Anterior cingulate cortex (tissue), 58 donors: ENCODE measurements at places on chromosomes 5 and 9.

DNA sequence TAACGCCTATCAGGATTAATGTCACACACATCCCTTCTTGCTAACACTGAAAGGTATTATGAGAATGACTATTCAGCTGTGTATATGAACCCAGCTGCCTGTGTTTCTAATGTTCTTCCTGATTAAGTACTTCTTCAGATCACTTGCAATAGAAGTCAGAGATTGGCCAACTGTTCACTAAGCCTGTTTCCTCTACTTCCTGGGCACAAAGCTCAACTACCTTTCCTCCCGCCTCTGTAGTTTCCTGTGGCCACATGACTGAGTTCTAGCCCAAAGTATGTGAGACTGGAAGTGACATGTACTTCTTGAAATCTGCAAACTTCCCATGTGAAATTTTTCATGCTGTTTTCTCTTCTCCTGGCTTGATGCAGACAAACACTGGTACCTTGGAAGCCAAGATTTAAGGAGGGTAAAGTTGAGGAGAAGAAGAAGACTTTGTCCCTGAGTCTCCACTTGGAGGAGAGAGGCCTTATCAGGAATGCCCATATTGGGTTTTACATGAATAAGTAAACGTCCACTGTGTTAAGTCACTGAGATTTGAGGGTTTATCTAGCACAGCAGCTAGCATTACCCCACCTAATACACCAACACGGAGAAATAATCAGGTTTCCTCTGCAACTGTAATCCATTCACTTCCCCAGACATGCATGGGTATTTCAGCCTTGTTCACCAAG, 58.6 kb downstream of the SLIT3 start:
- DNase-seq, result no peak

DNA sequence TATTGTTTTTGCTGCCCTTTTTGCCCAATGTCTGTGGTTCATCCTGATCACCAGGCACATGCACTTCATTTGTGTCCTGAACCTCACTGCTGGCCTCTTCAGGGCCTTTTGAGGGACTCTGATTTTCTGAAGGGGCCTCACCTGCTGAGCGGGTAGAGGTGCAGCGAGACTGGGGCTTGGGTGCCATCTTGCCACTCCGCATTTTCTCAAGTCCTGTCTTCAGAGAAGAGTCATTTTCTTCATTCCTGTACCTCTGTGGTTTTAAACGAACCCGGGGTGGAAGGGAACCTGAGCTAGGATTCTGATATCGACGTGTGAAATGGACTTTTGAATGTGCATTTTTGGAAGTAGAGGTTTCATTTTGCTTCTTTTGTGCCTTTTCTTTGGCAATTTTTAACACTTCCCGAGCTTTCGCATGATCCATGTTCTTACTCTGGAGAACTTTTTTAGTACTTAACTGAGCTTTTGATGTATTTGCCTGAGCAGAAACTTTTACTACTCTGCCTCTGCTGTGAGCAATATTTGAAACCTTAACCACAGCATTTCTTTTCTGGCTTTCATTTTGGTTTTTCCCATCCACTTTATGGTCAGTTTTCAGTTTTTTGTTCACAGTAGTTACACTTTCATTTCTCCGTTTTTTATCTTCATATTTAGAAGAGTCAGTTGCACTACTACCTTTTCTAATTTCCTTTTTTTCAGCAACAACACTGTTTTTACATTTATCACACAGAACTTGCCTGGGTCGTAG, 26.1 kb downstream of the PWWP2A start:
- no peak for DNase-seq

DNA sequence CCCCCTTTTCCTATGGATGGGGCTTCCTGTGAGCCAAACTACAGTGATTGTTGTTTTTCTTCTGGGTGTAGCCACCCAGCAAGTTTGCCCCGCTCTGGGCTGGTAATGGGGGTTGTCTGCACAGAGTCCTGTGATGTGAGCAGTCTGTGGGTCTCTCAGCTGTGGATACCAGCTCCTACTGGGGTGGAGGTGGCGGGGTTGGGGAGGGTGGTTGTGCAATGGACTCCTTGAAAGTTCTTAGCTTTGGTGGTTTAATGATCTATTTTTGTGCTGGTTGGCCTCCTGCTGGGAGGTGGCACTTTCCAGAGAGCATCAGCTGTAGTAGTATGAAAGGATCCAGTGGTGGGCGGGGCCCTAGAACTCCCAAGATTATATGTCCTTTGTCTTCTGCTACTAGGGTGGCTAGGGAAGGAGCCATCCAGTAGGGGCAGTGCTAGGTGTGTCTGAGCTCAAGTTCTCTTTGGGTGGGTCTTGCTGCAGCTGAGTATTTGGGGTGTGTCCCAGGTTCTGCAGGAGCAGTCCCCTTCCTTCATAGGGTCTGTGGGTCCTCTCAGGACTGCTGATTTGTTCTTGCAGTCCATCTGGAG, 275.6 kb upstream of the PAPPA start:
- DNase-seq, result no peak

DNA sequence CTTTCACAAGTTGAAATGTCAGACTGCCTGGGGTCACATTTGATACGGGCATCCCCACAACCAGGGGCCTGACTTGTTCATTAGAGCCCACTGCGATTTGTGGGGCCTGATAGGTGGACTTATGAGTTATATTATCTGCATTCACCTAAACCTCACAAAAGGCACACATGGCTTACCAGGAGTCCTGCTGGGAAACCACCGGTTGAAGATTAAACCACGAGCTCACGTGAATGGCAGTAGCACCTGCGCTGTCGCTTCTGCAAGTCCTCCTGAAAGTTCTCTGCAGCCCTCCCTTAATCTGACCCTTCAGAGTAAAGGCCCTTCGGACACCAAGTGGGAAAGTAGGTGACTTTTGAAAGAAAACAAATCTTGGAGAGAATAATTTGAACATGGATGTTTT, 68.9 kb downstream of the PPIC start:
- no peak for DNase-seq

- no peak for DNase-seq
Measured at GRCh38 chr5:65141493-65141892, 340.2 kb downstream of the ADAMTS6 start.

DNA sequence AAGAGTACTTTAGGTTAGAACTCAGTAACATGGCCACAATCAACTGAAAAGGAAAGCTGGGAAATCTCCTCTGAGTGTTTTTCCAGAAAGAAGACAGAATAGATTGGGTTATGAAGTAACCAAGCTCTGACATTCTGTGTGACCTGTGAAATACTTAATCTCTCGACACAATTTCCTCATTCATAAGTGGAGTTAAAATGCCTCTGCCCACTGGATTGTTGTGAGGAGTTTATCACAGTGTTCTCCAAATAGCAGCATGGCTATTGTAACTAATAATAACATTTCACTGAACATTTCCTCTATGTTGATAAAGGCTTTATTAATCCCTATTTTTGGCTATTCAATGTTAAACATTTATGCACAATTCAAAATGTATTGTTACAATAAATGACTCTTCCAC, 311.0 kb downstream of the GABRB2 start:
- DNase-seq, result no peak

DNA sequence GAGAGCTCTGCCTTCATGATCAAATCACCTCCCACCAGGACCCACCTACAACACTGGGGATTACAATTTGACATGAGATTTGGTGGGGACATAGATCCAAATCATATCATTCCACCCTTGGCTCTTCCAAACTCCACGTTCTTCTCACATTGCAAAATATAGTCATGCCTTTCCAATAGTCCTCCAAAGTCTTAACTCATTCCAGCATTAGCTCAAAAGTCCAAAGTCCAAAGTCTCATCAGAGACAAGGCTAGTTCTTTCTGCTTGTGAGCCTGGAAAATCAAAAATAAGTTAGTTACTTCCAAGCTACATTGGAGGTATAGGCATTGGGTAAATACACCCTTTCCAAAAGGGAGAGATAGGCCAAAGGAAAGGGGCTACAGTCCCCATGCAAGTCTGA, 186.9 kb upstream of the PAPPA start:
- DNase-seq, result no peak

DNA sequence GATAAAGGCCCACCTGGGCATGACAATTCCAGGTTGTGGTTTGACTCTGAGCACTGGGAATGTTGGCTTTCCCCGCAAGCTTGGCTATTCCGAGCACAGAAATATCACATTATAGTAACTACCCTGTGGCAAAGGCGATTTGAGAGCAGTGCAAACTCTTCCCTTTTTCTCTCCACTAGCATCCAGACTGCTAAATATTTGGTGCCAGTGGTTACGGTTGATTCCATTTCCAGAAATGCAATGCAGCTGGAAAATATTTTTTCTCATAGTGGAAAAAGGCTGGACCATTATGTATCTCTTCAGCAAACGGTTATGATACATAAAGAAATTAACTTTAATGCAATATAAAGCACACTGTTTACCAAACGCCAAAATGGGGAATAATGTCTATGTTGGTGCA, 158.0 kb downstream of the ENC1 start:
- DNase-seq, result no peak

GRCh38 chr9:77980622-77981021, 51.0 kb downstream of the GNAQ start:
- DNase-seq, result no peak

- DNase-seq, result no peak
Measured at GRCh38 chr5:3590161-3590966, 5.3 kb upstream of the IRX1 start.

- peak; percentile 12 for DNase-seq
Measured at GRCh38 chr9:23123048-23123632, 676.5 kb downstream of the DMRTA1 start.

- no peak for DNase-seq
Measured at GRCh38 chr9:9283159-9283986, 1329.4 kb downstream of the PTPRD start.

GRCh38 chr5:51095486-51095885, 287.8 kb upstream of the ISL1 start:
- DNase-seq, result no peak

DNA sequence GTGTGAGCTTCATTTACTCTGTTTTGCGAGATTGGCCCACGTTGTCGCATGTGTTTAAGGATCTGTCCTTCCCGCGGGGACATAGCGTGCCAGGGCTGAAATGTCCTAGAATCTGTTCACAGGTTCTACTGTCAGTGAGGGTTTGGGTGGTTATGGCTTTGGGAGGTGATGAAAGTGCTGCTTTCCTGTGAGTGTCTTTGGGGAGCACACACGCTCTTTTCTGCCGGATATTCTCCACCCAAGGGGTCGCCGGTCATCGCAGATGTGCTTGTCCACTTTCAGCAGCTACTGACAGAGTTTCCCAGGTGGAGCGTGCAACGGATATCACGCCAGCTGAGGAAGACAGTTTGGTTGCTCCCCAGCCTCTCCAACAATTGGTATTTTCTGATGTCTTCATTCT, 32.1 kb downstream of the PROP1 start:
- DNase-seq, result no peak

DNA sequence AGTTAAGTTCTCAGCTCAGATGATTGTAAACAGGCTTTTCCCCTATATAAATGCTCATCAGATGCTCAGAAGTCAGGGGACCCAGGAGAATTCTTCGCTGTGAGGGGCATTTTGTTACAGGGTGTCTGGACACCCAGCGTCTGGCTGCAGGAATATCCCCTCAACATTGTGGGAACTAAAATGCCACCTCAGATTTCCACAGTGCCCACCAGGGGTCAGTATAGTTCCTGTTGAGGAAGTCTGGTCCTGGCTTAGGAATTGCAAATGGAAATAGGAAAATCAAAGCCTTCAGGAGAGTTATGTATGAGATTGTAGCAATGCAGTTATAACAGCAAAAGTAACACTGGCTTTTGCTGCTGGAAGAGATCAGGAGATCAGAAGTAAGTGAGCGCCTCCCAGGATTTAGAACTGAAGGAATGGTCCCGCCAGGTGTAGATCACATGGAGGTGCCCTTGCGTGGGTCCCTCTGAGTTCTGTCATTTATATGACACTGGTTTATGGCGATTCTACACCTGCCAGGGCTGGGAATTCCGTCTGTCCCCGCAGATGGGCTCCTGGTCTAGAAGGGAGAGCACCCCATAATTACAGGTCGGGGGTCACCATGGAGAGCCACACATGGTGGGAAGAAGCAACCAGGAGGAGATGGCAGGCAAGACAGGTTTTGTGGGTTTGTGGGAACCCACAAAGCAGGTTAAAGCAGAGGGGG, 47.1 kb upstream of the CTSL start:
- no peak for DNase-seq

DNA sequence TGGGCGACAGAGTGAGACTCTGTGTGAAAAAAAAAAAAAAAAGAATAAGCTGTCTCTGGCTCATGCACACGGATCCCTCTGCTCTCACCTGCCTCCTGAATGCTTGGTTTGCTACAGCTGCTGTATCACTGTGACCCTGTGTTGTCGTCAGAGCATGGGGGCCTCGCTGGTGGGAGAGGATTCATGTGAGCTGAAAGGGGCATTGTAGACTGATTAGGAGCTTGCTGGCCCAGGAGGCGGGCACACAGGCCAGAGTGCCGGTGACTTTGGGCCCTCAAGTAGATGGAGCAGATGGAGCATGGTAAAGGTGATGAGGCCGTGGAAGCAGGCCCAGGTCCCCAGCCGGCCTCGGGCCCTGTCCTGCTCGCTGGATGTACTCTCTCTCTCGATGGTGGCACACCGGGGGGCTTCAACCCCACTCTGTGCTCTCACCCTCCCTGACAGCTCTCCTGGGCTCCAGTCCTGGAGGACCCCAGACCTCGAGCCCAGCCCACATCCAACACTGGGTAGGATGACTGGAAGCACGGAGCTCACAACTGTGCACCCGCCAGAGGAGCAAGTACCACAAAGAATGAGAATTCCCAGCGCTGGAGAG, 7.1 kb downstream of the FLT4 start:
- DNase-seq, result no peak

DNA sequence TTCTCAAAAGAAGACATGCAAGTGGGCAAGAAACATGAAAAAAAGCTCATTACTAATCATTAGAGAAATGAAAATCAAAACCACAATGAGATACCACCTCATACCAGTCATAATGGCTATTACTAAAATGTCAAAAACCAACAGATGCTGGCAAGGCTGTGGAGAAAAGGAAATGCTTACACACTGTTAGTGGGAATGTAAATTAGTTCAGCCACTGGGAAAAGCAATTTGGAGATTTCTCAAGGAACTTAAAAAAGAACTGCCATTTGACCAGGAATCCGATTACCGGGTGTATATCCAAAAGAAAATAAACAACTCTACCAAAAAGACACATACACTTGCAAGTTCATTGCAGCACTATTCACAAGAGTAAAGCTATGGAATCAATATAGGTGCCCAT, 595.4 kb upstream of the RIOK2 start:
- no peak for DNase-seq

- no peak for DNase-seq
Measured at GRCh38 chr5:142959683-142960657, 189.8 kb downstream of the ARHGAP26 start.

DNA sequence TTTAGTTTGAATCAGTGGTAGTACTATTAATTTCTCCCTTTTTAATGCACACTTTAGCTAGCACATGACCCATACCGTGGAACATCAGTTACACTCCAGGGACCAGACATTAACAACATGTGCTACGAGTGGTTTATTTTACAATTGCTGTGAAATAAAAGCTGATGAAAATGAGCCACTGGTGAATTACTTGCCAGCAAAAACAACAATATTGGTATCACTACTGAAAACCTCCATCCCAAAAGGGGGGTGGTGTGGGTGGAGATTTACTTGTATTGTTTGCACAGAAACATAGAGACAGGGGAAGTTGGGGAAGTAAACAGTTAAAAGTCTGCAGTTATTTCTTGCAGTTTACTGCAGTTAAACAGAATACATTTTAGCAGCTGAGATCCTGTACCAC, 369.6 kb upstream of the GRAMD2B start:
- no peak for DNase-seq

- no peak for DNase-seq
Measured at GRCh38 chr5:140258016-140258415, 44.9 kb downstream of the PFDN1 start.
